ENCODE measurements at places on chromosomes 16 and 17.
A peak's percentile ranks its signal among the peaks of the same experiment; 100 is the strongest.

DNA sequence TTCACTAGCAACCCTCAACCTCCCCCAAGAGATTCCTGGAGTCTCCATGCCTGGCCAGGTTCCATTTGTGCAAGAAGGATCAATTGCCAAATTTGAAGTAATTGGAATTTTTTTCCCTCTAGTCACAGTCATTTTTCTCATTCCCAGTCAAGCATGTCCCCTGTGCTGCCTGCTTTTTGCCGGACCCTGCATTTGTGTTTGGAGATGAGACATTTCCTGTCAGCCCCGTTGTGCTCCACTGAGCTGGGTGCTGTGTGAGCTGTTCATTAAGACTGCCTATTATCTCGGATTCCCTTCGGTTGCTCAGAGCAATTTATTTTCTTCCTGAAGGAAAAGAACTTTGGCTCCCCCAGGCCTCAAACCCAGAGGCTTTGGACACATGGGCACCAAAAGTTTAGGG is 201.0 kb upstream of the NLRP1 start:
- no peak for DNase-seq

- DNase-seq: peak; percentile 14
Observed at GRCh38 chr17:55295411-55296170, 30.8 kb downstream of the HLF start.

DNA sequence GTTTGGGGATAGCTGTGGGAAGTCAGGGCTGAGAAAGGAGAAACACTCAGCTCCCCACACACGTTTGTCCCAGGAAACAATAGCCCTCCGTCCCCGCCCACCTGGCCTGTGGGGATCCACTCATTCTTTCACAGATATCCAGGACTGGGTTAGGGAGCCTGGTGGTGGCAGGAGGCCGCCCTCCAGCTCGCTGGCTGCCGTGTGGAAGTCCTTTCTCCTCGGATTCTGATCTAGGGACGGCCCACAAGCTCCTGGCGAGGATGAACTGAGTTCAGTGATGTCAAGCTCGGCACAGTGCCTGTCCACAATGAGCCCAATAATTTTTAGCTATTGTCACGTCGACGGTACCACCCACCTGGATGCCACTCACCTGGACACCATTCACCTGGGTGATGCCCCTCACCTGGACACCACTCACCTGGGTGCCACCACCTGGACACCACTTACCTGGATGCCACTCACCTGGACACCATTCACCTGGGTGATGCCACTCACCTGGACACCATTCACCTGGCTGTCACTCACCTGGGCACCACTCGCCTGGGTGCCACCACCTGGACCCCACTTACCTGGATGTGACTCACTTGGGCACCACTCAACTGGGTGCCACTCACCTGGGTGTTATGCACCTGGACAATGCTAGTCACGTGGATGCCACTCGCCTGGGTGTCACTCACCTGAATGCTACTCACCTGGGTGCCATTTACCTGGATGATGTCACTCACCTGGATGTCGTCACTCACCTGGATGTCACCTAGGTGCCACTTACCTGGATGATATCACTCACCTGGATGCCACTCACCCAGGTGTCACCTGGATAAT is 172.5 kb upstream of the FOXF1 start:
- DNase-seq: no peak

GRCh38 chr16:71384073-71384724 is 25.7 kb downstream of the CALB2 start:
- DNase-seq: no peak

DNA sequence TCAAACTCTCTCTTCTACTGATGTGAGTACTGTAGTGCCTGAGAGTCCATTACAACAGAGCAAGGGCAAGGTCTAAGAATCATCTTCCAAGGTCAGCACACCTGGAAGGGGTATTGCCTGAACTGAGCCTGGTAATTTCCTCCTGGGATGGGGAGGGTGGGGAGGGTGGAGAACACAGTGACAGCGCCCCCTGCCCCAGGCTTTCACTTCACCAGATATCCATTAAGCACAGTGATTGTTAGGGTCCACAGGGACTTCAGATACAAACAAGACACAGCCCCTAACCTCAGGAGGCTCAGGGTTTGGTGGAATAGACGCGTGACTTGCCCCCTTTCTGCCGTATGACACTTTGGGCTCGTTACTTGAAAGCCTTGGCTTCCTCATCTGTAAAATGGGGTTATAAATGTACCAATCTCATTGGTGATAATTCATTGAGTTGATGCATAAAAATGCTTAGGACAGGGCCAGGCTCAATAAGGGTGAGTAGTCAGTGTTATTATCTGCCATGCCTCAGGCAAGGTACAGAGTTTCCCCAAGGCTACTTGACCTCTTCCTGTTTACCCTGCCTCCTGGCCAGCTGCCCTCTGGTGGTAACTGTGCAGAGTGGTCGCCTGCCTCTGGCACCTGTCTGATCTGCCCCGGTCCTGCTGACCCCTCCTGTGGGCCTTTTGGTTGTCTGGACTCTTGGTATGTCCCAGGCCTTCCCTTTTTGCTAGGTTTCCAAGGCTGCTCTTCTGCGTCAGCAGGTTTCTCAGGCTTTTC is 13.1 kb upstream of the BRD7 start:
- no peak for DNase-seq

GRCh38 chr16:77434022-77434529 is 758 bp downstream of the ADAMTS18 start:
- no peak for DNase-seq

- no peak for DNase-seq
Observed at GRCh38 chr17:12995896-12996295, 21.9 kb downstream of the ELAC2 start.

GRCh38 chr17:64281962-64282752 is 19.1 kb upstream of the TEX2 start:
- DNase-seq: no peak

DNA sequence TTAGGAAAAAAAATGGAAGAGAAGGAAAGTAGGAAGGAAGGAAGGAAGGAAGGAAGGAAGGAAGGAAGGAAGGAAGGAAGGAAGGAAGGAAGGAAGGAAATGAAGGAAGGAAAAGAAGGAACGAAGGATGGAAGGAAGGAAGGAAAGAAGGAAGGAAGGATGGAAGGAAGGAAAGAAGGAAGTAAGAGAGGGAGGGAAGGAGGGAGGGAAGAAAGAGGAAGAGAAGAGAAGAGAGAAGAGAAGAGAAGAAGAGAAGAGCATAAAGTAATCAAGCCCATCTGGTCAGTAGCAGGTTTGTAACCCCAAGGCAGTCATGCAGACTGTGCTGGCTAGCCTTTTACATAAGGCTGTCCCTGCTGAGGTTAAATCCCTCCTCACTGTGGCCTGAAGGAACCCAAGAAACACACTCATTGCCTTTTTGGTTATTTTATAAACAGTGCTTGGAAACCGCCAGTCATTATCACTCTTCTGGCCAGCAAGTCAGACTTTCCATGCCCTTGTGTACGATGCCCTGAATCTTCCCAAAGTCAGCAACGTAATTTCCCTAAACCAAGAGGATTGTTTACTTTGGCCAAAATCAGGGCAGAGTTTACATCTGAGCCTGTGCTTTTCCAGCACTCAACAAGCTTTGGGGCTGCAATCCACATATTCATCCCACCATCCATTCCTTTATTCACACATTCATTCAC is 409.6 kb upstream of the MAF start:
- no peak for DNase-seq

DNA sequence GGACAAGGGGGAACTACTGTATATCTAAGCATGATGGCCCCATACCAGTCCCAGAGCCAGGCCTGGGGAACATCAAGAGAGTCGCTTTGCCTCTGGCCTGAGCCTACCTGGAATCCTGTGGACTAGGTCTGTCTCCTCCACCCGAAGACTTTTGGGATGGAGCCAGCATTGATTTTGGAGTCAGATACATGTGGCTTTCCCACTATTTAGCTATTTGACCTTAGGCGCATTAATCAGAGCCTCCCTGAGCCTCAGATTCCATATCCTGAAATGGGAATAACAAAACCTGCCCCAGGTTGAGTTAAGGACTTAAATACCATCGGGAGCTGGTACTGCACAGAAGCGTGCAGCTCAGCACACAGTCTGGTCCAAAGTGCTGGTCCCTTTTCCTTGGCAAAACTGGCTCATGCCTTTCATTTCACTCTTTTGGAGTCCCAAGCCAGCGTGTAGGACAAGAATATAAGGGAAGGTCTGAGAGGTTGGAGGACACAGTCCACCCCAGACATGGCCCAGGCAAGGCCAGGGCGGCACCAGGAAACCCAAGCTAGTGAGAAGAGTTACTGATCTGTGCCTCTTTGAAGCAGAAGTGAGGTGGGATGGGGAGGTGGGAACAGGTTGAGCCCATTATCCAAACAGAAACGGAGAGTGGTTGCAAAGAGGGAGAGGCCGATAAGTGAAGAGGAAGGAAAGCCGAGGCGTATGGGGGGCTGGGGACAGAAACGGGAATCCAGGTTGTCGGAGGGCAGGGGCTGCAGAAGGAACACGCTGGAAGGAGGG is 986 bp downstream of the FA2H start:
- no peak for DNase-seq

GRCh38 chr17:17041018-17041521 is 1.2 kb upstream of the MPRIP start:
- no peak for DNase-seq

GRCh38 chr16:3007957-3008689 is 4.6 kb upstream of the CLDN9 start:
- no peak for DNase-seq

DNA sequence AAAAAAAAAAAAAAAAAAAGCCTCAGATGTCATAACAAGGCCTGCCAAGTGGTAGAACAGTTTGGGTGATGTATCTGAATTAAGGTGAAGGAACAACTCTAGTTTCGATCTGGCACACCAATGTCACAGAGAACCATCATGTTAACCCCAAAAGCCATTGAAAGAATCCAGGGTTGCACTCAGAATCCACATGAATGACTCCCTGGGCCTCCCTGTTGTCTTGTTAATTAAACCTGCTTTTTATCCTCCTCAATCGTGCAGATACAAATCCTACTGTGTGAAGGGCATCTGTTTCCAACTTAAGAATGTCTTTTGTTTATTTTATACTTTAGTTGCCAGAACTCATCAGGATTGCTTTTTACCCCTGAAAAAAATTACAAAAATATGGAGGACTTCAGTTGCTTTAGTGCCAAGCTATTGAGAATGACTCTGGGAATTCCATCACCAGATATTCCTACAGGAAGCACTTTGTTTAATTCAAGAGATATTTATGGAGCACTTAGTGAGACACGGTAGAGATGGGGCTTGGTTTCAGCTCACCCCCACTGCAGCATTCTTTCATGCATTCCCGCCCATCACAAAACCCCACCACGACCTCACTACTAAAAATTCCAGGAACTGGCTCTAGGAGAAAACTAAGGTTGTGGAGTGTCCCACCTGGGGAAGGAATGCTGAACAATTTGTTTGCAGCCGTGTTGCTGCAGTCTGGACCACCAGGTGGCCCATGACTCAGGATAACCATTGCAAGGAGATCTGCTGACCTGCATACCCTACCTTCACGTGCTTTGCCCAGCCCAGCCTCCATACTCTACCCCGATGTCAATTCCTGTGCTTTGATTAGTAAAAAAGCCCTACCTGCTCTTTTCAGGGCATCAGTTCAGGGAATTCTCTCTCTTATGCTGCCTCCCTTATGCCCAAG is 63.8 kb upstream of the GPRC5B start:
- no peak for DNase-seq

DNA sequence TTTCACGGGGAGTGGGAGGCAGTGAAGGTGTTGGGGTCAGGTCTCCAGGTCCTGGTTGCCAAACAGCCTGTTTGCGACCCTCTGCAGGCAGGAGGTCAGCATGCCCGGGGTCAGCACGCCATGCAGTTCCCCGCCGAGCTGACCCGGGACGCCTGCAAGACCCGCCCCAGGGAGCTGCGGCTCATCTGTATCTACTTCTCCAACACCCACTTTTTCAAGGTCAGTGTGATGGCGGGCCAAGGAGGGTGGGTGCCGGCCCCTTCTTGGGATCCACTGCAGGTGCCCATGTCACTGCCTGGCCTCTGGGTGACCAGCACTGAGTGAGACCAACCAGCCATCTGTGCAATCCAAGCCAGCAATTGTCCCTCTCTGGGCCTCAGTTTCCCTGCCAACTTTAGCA is 21.3 kb downstream of the ADGRG5 start:
- DNase-seq: no peak

GRCh38 chr17:31274252-31274651 is 22.8 kb downstream of the OMG start:
- DNase-seq: no peak

- DNase-seq: no peak
Observed at GRCh38 chr16:58464047-58464915, 35.7 kb upstream of the NDRG4 start.

GRCh38 chr17:76912421-76913164 is 44.4 kb downstream of the MGAT5B start:
- no peak for DNase-seq

GRCh38 chr17:27498615-27499309 is 42.5 kb downstream of the KSR1 start:
- no peak for DNase-seq

GRCh38 chr17:57111386-57111785 is 26.3 kb downstream of the AKAP1 start:
- DNase-seq: no peak

DNA sequence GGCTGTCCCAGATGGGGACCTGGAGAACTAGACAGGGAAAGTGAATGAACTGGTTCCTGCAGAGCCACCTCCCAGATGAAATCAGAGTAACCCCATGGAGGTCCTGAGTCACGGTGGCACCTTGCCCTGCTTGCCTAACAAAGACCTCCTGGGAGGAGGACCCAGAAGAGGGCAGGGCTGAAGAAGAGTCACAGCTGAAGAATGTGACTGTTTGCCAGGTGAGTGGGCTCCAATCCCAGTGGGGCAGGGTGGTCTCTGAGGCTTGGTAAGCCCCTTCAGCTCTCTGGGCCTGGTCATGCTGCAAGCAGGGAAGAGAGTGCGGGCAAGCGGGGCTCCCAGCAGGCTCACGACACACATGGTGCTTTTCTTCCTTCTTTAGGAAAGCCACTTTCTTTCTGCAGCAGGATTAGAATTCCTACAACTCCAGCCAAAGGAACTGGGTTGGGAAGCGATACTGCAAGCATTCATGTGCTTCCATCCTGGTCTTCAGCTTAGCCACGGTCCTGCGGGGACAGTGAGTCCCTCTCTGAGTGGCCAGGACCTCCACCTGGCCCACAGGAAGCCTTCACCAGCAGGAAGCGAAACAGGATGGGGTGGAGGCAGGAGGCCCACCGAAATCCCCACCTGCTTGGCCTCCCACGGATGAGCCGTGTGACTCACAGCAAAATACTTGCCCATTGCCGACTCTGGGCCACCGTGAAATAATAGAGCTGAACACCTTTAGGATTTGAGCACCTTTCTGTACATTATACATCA is 4.3 kb downstream of the C16orf74 start:
- DNase-seq: no peak

DNA sequence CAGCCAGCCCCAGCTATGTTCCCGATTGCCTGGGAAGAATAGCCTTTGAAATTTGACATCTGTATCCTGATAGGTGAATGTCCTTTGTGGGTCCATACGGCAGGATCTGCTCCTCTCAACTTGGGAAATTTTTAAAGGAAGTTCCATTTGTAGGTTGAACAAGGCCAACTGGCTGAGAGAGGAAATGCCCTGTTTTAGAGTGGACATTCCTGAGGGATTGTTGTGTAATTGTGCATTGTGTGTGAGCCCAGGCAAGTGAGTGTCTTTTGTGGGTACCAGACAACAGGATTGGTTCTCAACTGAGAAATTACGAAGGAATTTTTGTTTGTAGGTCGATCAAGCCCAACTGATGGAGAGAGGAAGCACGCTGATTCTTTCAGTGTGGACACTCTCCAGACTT is 2.6 kb upstream of the CPHXL2 start:
- no peak for DNase-seq

GRCh38 chr16:84919269-84919668 is 92.1 kb downstream of the ZDHHC7 start:
- no peak for DNase-seq
